ENCODE measurements at places on chromosomes 13 and 19. TPM values are rescaled to one million over a fixed set of nuclear protein-coding genes. Genes with fewer than 3 reads are reported as not detected.

INAFM1 gene
- total RNA-seq, result 4.1 TPM

GAPDHS gene
- total RNA-seq, result not detected

TPTE2 gene
- not detected for total RNA-seq

PEG3 gene
- total RNA-seq, result not detected

OR4F17 gene
- total RNA-seq, result not detected

ZNF135 gene
- not detected for total RNA-seq

LENG9 gene
- 8.0 TPM for total RNA-seq

ZNF726 gene
- 0.61 TPM for total RNA-seq

STOML3 gene
- total RNA-seq, result not detected

C1QTNF9B gene
- not detected for total RNA-seq

TGFBR3L gene
- 1.7 TPM for total RNA-seq

ZNF835 gene
- total RNA-seq, result not detected

SHC2 gene
- 1.0 TPM for total RNA-seq

RYR1 gene
- 4.8 TPM for total RNA-seq

FAM124A gene
- 2.1 TPM for total RNA-seq

UPF1 gene
- 40.6 TPM for total RNA-seq

IRGC gene
- total RNA-seq, result not detected

SYDE1 gene
- 17.2 TPM for total RNA-seq

GDF15 gene
- 63.2 TPM for total RNA-seq

PSG4 gene
- 0.60 TPM for total RNA-seq

FARP1 gene
- total RNA-seq, result 11.6 TPM

CNN1 gene
- total RNA-seq, result 0.45 TPM

LIM2 gene
- total RNA-seq, result not detected

REEP6 gene
- 5.2 TPM for total RNA-seq

PSG7 gene
- 0.05 TPM for total RNA-seq

ADGRE3 gene
- not detected for total RNA-seq

LRRC4B gene
- total RNA-seq, result 0.93 TPM

IFI30 gene
- total RNA-seq, result 14.9 TPM

ZNF491 gene
- total RNA-seq, result not detected

MYO1F gene
- total RNA-seq, result 0.49 TPM

CYP2F1 gene
- not detected for total RNA-seq

ZNF534 gene
- total RNA-seq, result not detected

Measured in A549 treated with CORT108297 at 1 μM for 4 hours (cell line).